ENCODE measurements at places on chromosomes 12 and 14. TPM values are rescaled to one million over a fixed set of nuclear protein-coding genes. Genes with fewer than 3 reads are reported as not detected.

The BDKRB2 gene
- total RNA-seq = 0.31 TPM

The OR4Q2 gene
- not detected for total RNA-seq

The TDRD9 gene
- 1.9 TPM for total RNA-seq

The TAS2R20 gene
- 26.0 TPM for total RNA-seq

The WNT1 gene
- not detected for total RNA-seq

The CD27 gene
- total RNA-seq = 0.63 TPM

The POTEM gene
- not detected for total RNA-seq

The STXBP6 gene
- 13.8 TPM for total RNA-seq

The LRP1 gene
- total RNA-seq = 135 TPM

The DNAJC22 gene
- total RNA-seq = not detected

The AMN gene
- not detected for total RNA-seq

The PIWIL1 gene
- total RNA-seq = not detected

The DYNC1H1 gene
- total RNA-seq = 1,246 TPM

The ADCY6 gene
- total RNA-seq = 70.1 TPM

The KLHL33 gene
- under 0.01 TPM for total RNA-seq

The CLEC9A gene
- not detected for total RNA-seq

The CLEC7A gene
- total RNA-seq = 0.31 TPM

The COX8C gene
- total RNA-seq = not detected

The LBHD2 gene
- total RNA-seq = not detected

The PKP2 gene
- 6.3 TPM for total RNA-seq

The ADGRD1 gene
- total RNA-seq = 4.1 TPM

The CLEC14A gene
- 4.1 TPM for total RNA-seq

The MSI1 gene
- 15.0 TPM for total RNA-seq

The LUM gene
- total RNA-seq = 4.4 TPM

The TDG gene
- total RNA-seq = 62.6 TPM

The ZBTB25 gene
- total RNA-seq = 21.0 TPM

The ZDHHC22 gene
- total RNA-seq = 14.7 TPM

The CCDC184 gene
- 15.7 TPM for total RNA-seq

The STYK1 gene
- total RNA-seq = 4.7 TPM

The HSPB8 gene
- 1.6 TPM for total RNA-seq

The TGM1 gene
- 4.4 TPM for total RNA-seq

The KCNJ8 gene
- 4.4 TPM for total RNA-seq

The TRPV4 gene
- 0.31 TPM for total RNA-seq

The PTPRR gene
- 18.5 TPM for total RNA-seq

The TAS2R13 gene
- total RNA-seq = 25.0 TPM

The SIRT4 gene
- 2.2 TPM for total RNA-seq

The CMTM5 gene
- 1.3 TPM for total RNA-seq

The ASIC1 gene
- total RNA-seq = 37.6 TPM

The TESPA1 gene
- total RNA-seq = not detected

The TPH2 gene
- total RNA-seq = not detected

The FAM90A1 gene
- not detected for total RNA-seq

The FANCM gene
- 20.0 TPM for total RNA-seq

The GARIN6 gene
- not detected for total RNA-seq

The PLEKHG3 gene
- total RNA-seq = 9.7 TPM

The HOTAIR gene
- not detected for total RNA-seq

The ADSS1 gene
- 0.94 TPM for total RNA-seq

The DAO gene
- not detected for total RNA-seq

The DENND5B gene
- total RNA-seq = 85.1 TPM

The LRRC10 gene
- not detected for total RNA-seq

The RNF31 gene
- total RNA-seq = 38.5 TPM

The KLRF1 gene
- total RNA-seq = not detected

The TM7SF3 gene
- 77.0 TPM for total RNA-seq

The PPFIA2 gene
- 338 TPM for total RNA-seq

The CNTN1 gene
- 297 TPM for total RNA-seq

The HOXC9 gene
- total RNA-seq = not detected

The KRT78 gene
- not detected for total RNA-seq

The KSR2 gene
- total RNA-seq = 2.5 TPM

The CISTR gene
- not detected for total RNA-seq

The MGP gene
- 1.6 TPM for total RNA-seq

Measured in parietal lobe (tissue), 2 donors.